GM12865 (cell line): ENCODE measurements at places on chromosomes 13 and 19.
A peak's percentile ranks its signal among the peaks of the same experiment; 100 is the strongest.

DNA sequence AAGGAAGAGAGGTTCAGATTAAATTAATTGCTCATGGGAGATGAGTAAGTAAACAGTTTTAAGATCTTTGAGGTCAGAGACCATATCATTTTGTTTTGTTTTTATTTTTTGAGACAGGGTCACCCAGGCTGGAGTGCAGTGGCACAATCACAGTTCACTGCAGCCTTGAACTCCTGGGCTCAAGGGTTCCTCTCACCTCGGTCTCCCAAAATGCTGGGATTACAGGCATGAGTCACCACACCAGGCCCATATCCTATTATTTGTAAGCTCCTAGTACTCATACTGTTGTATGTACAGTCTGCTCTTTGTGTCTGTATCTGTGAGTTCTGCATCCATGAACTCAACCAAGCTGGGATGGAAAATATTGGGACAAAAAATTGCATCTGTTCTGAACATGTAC, 6.0 kb upstream of the RASL11A start:
- DNase-seq, result no peak

GRCh38 chr13:26590951-26591350, 33.5 kb downstream of the WASF3 start:
- no peak for DNase-seq

DNA sequence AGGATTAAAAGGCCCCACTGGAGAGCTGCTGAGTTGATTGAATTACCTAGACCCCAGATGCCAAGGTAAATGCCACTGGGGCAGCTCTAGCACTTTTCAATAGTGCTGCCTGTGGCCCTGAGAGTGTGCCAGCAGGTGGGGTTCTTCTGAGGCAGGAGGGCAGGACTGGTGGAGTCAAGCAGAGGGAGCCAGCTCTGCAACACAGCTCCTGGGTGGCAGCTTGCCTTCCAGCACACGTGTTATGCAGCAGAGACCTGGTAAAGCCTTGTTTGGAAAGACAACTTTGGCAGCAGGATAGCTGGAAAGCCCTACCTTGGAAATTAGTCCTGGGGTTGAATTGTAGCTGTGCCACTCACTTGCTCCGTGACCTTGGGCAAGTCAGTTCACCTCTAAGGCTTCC, 306.6 kb downstream of the ATP8A2 start:
- DNase-seq, result no peak

GRCh38 chr13:103328899-103329298, 262.7 kb upstream of the SLC10A2 start:
- DNase-seq, result no peak

GRCh38 chr19:35430409-35431144, 17.5 kb upstream of the FFAR2 start:
- no peak for DNase-seq

DNA sequence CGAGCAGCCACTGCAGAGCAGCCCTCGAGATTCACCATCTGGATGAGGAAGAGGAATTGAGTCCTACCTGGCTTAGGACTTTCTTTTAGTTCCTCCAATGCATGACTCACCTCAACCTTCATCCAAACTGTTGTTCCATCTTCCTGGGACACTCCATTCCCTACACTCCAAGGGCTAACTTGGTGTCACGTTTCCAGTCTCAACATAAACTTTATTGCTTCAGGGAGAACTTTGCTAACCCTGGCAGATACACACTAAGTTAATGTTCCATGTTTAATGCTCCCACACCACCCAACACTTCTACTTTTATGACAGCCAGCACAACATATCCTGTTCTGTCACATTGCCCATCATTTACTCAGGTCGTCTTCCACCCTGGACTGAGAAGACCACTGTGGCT, 164.4 kb downstream of the RBM26 start:
- no peak for DNase-seq

- no peak for DNase-seq
Observed at GRCh38 chr19:6402058-6402457, 9.1 kb upstream of the GTF2F1 start.

GRCh38 chr13:90154311-90154960, 1193.1 kb upstream of the MIR17HG start:
- DNase-seq, result no peak

GRCh38 chr13:46621792-46622629, 69.0 kb downstream of the LRCH1 start:
- no peak for DNase-seq

DNA sequence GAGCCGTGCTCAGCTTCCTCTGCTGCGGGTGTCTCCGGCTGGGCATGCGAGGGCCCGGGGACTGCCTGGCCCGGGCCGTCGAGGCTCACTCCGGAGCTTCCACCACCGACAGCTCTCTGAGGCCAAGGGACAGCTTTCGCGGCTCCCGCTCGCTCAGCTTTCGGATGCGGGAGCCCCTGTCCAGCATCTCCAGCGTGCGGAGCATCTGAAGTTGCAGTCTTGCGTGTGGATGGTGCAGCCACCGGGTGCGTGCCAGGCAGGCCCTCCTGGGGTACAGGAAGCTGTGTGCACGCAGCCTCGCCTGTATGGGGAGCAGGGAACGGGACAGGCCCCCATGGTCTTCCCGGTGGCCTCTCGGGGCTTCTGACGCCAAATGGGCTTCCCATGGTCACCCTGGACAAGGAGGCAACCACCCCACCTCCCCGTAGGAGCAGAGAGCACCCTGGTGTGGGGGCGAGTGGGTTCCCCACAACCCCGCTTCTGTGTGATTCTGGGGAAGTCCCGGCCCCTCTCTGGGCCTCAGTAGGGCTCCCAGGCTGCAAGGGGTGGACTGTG, 1.2 kb downstream of the S1PR4 start:
- peak; percentile 59 for DNase-seq

- DNase-seq, result no peak
Observed at GRCh38 chr19:44701228-44701627, 2.3 kb downstream of the CEACAM16 start.

GRCh38 chr13:27446986-27447583, 3.3 kb downstream of the MTIF3 start:
- DNase-seq, result peak; percentile 40

DNA sequence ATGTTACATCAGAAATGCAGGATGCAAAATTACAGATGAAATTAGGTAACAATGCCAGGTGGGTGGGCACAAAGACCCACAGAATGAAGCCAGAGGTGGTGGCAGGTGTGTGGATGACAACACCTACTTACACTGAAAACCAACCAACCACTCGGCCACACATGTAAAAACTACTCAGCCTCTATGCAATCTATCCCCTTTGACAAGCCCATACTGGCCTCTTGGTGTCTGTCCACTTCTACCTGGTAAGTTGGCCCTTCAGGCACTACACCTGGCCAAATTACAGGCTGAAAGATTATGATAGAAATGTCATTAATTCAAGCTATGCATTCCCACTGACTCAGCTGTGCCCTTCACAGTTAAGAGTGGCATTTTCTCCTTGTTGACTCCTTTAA, 50.0 kb downstream of the BRD4 start:
- DNase-seq, result no peak

- no peak for DNase-seq
Observed at GRCh38 chr19:17325881-17326594, 8.6 kb downstream of the ANO8 start.

DNA sequence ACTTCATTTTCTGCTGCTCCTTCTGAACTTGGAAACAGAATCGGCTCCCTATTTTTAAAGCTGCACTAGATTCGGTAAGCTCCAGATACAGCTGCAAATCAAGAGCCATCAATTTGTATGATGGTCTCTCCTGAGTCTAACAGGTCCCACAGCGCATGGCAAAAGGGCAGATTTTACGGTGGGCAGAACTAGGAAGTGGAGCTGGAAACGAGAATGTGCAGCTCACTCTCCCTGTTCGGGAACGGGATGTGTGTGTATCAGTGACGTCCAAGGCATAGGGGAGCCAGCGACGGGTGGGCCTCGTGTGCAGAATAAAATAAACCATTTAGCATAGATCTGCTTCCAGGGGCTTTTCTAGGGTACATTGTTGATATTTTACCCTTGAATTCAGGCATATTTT, 74.2 kb downstream of the COL4A1 start:
- no peak for DNase-seq

DNA sequence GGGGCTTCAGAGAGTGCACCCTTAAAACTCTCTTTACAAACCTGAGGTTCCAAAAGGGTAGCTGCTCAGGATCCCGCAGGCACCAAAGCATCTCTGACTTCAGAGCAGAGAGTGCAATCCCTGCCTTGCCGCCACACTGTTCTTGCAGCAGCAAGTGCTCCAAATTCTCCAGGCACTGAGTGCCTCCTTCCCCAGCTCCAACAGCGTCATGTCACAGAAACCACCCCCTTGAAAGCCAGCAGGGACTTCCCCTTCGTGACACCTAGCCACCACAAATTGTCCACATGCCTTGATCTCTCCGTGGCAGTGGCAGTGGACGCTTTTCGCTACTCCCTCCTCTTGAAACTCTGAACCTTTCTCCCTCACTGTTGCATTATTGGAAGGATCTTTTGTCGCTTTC, 39.9 kb downstream of the MBNL2 start:
- DNase-seq, result no peak

DNA sequence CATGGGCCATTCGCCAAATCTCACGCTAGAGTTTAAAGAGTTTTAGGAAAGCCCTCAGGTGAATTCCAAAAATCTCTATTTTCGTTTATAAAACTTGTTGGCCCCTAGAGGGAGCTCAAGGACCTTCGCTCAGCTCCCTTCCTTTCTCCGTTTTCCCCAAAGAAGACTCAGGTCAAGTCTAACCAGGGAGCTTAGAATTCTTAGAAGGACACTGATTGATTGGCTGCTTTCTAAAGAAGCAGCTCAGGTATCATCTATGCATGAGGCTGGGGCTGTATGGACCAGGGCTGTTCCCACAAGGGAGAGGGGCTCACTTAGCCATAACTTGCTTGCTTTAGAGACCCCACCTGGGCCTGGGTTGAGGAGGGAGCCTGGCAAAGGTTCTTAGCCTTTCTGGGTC, 20.5 kb downstream of the DZIP1 start:
- DNase-seq, result peak; percentile 70

- DNase-seq, result no peak
Observed at GRCh38 chr13:99681695-99682094, 180.4 kb downstream of the TM9SF2 start.

DNA sequence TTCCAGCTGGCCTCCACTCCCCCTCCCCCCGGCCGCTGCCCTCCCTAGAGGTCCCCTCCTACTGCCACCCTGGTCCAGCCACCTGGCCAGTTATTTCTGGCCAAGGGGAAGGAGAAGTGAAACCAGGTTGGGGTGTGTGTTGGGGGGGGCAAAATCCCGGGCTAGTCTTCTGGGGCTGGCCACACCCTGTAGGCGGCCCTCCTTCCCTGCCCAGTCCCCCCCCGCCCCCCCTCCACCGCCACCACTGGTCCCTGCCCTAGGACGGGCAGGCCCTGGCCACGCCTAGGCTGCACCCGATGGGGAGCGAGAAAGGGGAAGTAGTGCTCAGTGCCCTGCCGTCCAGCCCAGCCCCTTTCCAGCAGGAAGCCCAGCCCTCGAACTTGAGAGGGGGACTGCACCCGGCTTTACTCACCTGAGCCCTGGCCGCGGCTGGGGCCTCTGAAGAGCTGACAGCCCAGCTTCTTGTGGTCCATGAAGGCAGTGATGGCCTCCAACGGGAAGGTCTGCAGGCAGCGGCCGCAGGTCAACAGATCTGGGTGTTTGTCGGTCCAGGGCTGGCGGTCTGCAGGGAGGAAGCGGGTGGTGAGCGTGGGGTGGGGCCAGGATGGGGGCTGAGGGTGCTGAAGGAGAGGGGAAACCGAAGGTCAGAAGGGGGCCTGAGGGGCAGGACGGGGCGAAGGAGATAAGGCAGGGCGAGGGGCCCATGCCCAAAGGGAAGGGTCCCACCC, 813 bp downstream of the ZNF296 start:
- DNase-seq, result peak; percentile 95

GRCh38 chr19:38666663-38667511, 19.4 kb downstream of the ACTN4 start:
- peak; percentile 70 for DNase-seq

DNA sequence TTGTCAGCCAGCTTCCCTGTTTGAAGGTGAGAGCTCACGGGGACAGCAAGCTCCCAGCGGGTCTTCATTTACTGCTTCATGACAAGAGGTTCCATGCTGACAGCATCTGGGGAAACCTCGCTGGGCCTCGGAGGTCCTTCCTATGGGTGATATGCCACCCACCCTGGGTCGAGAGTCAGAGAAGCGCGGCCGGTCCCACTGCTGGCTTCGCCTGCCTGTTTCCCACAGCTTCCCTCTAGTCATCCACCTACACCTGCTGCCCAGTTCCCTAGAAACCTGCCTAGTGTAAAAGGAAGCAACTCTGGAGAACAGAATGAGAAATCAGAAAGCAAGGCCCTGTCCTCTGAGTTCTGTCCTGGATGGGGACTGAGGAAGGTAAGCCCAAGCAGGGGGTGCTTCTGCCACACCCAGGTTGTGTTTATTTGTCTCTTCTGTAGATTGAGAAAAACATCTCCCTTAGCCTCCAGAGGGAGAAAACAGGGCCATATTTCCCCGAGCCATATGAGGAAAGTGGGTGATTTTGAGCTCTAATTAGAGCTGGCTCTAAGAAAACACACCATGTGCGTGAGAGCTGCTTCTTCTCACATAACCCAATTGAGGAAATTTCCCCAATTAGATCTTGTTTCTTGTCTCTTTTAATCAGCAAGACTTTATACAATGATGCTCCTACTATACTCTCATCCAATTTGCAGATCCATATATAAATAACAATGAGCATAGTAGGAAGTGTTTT, 504.3 kb downstream of the IRS2 start:
- no peak for DNase-seq

- DNase-seq, result no peak
Observed at GRCh38 chr13:45016792-45017425, 27.6 kb downstream of the GPALPP1 start.

GRCh38 chr13:113761136-113761535, 2.1 kb downstream of the TMEM255B start:
- DNase-seq, result no peak

DNA sequence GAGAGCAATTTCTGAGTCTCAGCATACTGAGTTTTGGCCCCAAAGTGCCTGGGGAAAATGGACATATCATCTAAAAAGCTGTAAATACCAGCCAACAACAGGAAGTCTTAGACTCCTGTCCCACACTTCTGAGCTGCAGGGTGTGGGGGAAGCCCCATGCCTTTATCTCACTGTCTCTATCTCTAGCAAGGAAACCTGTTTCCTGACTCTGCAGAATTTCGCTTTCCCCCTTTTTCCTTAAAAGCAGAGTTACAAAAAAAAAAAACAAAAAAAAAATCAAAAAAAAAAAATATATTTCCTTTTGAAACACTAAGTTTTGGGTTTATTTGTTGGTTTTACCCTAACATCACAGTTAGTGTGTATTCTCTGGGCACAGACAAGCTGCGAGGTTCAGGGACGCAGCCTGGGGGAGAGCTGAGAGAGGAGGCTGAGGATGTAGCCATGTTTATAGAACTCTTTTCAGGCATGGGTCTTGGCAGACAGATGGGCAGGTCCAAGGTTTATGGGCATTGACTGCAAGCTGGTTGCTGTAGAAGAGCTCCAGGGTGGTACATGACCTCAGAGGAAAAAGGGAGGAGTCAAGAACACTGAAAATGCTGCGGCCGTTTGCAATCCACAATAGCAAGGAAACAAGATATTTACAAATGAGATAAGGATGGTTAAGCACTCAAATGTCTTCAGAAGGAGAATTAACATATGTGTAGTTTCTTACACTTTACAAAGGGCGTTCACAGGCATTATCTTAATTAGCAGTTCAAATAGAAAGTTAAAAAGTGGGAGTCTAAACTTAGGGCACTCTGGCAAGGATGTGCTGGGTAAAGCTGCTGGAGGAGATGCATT, 4.9 kb downstream of the MBNL2 start:
- peak; percentile 63 for DNase-seq

- DNase-seq, result no peak
Observed at GRCh38 chr13:104014803-104015645, 948.8 kb upstream of the SLC10A2 start.
